ENCODE measurements at places on chromosomes 7 and 10.

- DNase-seq, result no peak
These were observed 32.2 kb upstream of the MACC1 start for GRCh38 chr7:20249376-20249775.

DNA sequence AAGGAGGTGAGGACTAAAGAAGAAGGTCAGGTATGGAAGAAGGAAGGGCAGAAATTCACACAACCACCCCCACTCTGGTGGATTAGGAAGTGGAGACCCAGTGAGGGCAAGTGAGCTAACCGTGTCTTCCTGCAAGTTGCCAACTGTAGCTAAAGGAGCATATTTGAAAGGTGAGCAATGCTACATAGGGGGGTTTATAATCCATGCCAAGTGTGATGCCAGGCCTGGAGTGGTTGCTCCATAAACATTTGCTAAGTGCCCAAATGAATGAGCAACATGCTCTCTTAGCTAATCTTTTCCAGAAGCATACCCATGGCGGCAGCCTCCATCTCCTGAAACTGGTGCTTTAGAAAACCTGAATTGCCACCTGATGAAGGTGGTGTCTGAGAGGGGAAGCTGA, 121.6 kb downstream of the LRRC18 start:
- no peak for DNase-seq

- DNase-seq, result no peak
These were observed 64.0 kb downstream of the ELFN1 start for GRCh38 chr7:1733908-1734730.

GRCh38 chr7:109101332-109101731, 531.7 kb downstream of the DNAJB9 start:
- no peak for DNase-seq

DNA sequence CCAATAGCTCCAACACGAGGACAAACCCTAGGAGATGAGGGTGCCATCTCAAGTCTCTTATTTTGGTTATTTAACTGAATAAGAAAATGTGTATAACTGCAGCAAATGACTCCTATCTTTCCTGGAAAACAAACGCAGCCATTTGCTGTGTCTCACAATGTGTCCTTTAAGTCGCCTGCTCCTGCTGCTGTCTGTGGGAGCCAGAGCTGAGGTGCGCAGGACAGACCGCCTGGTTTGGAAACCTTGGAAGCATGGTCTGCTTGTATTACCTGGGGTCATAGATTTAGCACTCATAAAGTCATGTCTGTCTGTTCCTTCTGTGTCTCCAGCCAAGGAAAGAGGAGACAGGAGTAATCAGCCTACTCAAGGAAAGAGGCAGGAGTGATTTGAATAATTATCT, 760.2 kb downstream of the GRID1 start:
- DNase-seq, result no peak

GRCh38 chr10:6838118-6838517, 258.0 kb upstream of the PRKCQ start:
- peak; percentile 19 for DNase-seq

DNA sequence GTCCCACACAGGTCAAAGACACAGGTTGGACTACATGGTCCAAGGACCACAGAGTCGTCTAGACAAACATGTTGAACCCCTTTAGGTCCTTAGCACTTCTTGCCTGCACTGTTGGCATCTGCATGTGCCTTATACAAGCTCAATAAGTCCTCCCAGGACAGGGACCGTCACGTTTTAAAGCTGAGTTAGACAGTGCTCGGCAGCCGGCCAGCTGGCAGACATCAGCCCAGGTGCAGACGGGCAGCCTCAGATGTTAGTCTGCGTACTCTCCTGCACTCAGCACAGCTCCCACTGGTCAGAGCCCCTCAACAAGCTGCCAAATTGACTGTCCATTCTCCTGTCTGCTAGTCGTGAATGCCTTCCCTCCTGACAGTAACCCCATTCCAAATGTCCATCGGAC, 34.9 kb downstream of the PARP12 start:
- no peak for DNase-seq

GRCh38 chr10:71845410-71846405, 5.3 kb downstream of the PSAP start:
- peak; percentile 27 for DNase-seq

- no peak for DNase-seq
These were observed 141.3 kb downstream of the EPC1 start for GRCh38 chr10:32205670-32206069.

GRCh38 chr7:88331322-88331721, 24.6 kb upstream of the STEAP4 start:
- no peak for DNase-seq

- no peak for DNase-seq
These were observed 2.5 kb downstream of the CHN2 start for GRCh38 chr7:29196971-29197595.

GRCh38 chr10:60797200-60797599, 18.9 kb downstream of the CDK1 start:
- no peak for DNase-seq

DNA sequence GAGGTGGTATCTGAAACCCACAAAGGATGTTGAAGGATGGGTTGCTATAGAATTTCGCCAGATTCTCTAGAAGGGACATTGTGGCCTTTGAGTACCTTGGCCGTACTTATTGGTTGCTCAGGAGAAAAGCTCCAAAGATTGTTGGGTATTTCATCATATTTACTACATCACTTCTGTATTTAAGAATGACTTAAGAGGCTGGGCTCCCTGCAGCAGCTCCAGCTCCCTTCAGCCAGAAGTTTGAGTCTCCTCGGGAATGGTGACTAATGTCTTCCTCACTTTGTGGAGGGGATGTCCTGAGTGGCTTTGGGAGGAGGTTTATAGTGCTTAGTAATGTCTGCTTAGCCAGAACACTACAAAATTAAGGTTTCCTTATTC, 18.1 kb downstream of the MINDY4 start:
- peak; percentile 68 for DNase-seq

GRCh38 chr7:88278881-88279280, 27.8 kb downstream of the STEAP4 start:
- DNase-seq, result peak; percentile 93

DNA sequence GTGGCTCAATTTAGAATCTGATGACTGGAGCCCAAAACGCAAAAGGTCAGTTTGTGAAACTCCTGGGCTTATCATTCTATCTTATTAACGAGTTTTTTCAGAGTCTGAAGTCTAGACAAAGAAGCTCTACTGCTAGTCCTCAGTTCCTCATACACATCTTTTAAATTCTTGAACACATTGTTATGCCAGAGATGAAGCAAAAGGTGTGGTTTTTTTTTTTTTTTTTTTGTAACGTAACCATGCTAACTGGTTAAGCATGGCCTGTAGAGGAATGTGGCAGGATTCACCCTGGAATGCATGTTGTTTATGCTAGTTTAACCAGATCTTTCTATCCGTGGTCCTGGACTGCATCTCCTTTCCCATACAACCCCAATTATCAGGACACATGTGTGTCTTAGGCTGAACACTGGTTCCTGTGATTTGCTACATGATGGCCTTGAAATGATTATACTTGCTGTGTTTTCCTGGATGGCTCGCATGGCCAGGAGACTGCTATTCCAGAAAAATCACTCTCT, 79.3 kb upstream of the MDFIC start:
- no peak for DNase-seq

DNA sequence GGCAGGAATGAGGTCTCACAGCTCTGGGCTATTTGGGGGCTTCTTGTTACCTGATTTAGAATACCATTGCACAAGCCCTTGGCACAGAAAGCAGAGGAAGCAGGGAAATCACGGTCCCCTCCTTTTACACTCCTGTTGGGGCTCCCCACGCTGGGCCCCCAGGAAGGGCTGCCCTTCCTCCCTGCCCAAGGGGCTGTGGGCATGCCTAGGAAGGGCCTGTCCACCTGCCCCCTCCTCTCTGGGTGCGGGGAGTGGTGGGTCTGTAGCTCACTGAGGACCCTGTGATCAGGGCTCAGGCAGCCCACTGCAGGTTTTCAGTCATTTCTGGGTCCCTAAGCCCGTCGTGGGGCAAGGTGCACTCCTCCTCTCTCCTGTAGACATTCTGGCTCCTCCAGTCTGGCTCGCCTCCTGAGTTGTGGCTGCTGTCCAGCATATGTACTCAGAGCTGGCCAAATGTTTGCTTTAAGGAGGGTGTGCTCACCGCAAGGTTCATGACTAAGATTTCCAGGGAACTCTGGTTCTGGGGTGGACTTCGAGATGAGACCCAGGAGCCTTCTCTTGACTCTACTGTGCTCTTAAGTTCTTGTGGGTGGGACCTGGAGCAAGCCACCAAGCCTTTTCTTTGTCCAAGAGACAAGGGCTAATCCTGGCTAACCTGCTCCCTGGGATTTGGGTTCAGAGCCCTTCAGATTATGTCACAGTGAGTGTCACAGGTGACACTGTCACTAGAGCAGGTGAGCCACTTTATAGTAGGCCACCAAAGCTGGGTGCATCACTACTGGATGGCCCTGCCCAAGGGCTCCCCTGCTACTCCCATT, 56.0 kb downstream of the TACR2 start:
- DNase-seq, result no peak

DNA sequence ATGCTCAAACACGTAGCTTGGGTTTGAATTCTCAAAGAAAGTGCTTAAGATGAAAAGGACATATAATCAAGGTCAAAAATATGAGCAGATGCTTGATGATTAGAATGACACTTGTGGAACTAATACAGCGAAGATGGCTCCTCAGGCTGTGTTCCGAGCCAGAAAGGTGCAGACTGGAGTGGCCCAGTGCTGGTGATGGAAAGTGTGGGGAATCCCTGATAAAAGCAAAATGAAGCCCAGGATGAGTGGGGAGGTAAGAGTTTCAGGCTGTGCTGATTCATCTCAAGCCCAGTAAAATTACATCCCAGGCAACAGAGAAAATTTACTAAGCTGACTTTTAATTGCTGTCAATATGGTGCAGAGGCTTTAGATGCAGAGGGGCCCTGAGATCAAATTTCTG, 77.8 kb upstream of the IKZF1 start:
- no peak for DNase-seq

DNA sequence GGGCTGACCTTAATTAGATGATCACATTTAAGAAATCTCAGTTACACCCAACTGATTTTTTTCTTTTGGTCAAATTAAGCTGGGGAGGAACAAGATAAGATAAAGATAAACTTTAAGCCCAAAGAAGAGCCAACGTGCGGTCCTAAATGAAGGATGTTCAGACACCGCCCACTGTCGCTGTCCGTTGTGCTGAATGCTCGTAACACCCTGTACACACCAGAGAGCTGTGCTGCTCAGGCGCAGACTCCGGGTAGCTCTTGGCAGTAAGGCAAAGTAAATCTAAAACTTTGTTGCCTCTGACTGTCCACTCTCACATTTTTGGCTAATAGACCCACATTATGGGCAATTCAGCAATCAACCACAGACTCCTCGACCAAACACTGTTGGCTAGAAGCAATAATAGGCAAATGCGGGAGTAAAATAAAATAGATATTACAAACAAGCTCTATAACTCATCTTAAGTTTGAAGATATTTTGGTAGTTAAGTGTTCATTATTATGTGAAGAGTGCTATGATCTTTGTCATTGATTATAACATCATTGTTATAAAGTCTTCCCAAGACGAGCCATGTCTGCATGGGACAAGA, 57.1 kb downstream of the PLPP4 start:
- peak; percentile 60 for DNase-seq

GRCh38 chr10:4843525-4844180, 17.6 kb downstream of the AKR1E2 start:
- no peak for DNase-seq

- DNase-seq, result no peak
These were observed 557.4 kb upstream of the ADARB2 start for GRCh38 chr10:2294739-2295138.

DNA sequence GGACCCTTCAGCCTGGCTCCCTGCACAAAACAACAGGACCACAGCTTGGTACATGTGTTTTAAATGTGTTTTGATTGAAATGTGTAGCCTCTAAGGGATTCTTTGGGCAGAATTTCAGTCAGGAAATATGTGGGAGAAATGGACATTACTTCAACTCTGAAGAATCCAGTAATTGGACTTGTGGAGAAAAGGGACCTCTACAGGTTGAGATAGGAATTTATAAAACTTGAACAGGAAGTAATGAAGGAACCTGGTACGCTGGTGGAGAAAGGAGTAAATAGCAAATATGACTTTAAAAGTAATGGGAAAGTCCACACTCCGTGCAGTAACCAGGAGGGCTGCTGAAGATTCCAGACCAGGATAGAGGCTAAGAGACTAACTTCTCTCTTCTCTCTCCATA, 220.5 kb downstream of the LHFPL3 start:
- no peak for DNase-seq

GRCh38 chr10:89522463-89522862, 12.9 kb downstream of the SLC16A12 start:
- no peak for DNase-seq

DNA sequence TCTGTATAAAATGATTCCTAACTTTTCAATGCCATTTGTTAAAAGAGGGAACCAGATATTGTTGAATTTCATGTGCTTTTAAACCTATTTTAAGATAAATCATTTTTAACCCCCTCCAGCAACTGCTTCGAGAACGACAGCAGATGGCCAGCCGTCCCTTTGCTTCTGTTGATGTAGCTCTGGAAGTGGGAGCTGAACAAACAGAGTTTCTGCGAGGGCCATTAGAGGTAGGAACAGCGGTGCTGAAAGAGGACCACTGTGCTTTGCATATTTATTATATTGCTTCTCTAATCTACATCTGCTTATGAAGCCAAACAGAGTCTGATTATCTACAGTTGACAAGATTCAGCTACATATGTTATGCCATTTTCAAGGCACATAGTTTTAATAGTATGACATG, 545.9 kb downstream of the GFRA1 start:
- no peak for DNase-seq

- no peak for DNase-seq
These were observed 30.4 kb downstream of the ZNF92 start for GRCh38 chr7:65404020-65404419.

DNA sequence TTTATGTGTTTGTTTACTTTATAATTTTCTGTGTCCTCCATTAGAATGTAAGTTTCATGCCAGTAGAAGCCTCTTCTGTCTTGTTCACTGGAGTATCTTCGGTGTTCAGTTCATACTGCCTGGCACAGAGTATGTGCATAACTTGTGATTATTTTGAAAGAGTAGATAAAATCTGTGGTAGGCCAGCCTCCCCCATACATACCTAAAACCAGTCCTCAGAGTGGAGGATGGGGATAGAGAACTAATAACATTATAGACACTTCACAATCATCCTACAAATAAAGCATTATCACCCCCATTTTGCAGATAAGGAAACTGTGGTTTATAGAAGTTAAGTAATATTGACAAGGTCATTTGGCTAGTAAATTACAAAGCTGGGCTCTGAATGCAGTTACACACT, 28.0 kb downstream of the VIM start:
- DNase-seq, result no peak

GRCh38 chr10:97207131-97207530, 21.4 kb upstream of the SLIT1 start:
- DNase-seq, result no peak

DNA sequence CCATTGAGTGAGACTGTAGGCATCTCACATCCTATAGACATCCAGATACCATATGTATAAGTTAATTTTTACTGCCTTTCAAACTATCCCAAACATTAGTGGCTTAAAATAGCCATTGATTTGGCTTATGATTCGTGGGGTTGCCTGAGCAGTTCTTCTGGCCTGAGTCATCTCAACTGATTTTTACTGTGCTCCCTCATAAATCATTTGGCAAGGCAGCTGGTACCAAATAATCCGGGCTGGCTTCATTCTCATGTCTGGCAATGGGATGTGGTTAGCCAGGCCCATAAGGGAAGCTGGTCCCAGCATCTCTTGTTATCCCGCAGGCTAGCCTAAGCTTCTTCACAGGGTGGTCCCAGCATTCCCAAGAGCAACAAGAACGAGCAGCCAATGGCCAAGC, 6.7 kb upstream of the LRGUK start:
- no peak for DNase-seq
